ENCODE measurements at places on chromosomes 2 and 18.

DNA sequence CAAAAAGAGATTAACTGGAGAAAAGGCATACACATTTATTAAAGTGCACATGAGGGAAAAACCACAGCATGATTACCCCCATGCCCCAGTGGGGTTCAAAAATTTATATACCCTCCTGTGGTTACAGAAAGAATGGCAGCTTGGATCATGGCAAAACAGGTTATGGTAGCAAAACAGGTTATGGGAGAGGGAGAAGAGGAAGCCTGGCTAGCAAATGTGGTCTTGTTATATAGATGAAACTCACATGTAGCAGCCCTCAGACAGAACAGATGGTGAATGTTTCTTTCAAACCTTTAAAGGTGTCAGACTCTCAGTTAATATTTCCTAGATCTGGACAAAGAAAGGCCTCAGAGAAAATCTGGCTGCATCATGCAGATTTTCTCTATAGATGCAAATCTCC lies 178.2 kb upstream of the ZC3H15 start:
- no peak for DNase-seq

DNA sequence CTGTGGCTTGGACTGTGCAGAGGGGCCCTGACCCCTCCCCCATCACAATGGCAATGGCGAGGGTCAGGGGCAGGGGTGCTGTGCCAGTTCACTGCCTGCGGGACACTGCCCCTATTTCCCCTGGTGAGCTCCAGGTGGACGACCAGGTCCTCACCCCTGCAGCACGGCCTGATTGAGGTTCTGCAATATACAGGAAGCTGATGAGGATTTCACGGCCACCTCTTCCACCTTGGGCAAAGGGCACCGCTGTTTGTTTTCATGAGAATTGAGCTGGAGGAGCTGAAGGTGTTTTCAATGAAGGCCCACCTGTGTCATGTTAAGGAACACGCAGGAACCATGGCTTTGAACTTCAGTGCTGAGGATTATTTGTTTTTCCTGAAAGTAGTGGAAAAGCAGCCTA lies 96.3 kb downstream of the OSR1 start:
- no peak for DNase-seq

DNA sequence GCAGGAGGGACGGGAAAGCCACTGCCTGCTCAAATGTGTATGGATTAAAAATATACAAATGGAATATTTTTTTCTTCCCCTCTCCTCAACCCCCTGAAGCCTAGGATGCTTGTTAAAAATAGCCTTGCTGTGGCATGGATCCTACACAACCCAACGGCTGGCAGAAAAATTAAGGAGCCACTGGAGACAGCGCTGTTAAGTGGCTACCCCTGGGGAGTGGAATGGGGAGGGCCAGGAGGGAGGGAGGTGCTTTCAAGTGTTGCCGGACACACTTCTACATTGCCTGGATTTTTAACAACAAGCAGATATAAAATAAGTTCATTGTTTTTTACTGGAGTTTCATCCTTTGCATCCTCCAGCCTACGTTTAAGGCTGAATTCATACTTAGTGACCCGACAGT lies 66.6 kb downstream of the ZBTB7C start:
- DNase-seq = no peak

DNA sequence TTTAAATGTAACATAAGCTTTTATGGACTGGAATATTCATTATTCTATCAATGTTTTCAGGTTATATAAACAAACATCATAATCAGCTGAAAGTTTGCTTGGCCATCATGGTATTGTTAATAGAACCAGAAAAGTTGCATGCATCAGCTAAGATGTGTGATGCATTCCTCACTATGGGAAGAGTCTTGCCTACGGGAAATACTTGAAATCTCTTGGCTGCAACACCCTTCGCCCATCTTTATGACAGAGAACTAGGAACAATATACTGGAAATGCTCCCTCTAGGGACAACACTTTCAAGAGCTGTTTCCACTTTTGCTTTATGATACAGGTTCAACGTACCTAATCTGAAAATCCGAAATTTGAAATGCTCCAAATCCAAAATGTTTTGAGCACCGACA lies 1390.8 kb downstream of the DPP10 start:
- DNase-seq = no peak

GRCh38 chr2:164954954-164955701 lies at the start of gene SLC38A11:
SLC38A11 (minus strand) TSS chr2:164955525; CDS start chr2:164955247, 278 bp downstream.
- DNase-seq = no peak

DNA sequence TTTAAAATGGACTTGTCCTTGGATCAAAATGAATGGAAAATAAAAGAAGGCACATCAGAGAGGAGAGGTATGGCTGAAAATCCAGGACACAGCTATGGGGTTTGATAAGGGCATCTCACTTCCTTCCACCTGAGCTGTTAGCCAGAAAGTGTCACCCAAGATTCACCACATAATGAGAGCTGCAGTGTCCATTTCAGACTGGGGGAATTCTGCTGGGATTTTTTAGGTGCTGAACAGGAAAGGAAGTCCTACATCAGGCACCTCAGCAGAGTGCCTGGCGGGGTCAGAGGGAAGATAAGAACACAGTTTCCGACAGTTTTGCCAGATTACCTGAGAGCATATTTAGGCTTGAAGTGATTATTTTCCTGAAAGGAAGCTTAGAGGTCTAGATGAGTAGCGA lies 187.6 kb upstream of the HNMT start:
- DNase-seq = no peak

DNA sequence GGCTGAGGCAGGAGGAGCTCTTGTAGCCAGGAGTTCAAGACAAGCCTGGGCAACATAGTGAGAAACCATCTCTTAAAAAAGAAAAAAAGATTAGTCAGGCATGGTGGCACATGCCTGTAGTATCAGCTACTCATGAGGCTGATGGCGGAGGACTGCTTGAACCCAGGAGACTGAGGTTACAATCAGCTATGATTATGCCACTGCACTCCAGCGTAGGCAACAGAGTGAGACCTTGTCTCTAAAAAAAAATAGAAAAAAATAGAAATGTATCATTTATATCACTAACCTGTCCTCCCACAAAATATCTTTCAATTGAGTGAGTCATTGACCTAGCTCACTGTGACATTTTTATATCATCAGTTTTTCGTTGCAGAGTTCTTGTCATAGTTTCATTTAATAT lies 152.5 kb downstream of the DTNA start:
- DNase-seq = no peak

DNA sequence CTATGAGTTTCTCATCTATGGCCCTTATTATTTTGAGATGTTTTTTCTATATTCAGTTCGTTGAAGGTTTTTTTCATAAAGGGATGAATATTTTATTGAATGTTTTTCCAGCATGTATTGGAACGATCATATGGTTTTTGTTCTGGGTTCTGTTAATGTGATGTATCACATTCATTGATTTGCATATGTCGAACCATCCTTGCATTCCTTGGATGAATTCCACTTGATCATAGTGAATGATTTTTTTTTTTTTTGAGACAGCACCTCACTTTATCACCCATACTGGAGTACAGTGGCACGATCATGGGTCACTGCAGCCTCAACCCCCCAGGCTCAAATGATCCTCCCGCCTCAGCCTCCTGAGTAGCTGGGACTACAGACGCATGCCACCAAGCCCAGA lies 5.5 kb upstream of the NEMP2 start:
- no peak for DNase-seq

DNA sequence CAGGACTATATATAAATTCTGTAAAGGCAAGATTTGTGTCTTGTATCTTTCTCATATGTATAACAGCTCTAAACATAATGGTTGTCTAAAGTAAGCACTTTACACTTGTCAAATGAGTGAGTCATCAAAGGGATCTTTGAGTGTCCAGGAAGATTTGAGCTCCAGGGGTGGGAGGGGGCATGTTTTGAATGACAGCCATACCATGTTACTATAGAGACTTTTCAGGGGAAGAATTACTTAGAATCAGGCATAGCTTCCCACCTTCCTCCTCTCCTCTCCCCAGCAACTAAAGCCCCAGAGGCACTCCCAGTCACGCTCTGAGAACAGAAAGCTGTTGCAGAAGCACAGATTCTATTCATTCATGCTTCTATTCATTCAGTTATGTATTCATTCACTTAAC lies 65.8 kb upstream of the ALK start:
- no peak for DNase-seq

DNA sequence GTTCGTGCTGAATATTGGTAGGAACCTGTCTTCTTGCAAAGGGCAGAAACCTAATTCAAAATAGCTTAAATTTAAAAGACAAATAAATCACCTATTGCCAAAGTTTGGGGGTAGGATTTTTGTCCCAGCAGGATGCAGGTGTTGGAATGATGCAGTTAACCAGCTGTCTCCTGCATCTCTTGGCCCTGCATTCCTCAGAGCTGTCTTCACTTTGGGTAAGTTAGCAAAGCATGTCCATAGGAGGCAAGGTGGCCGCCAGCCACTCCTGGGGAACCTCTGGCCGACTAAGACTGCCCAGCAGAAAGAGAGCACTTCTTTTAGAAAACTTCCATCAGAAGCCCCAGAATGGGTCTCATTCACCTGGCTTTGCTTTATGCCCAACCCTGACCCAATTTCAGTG lies 20.5 kb upstream of the NYAP2 start:
- DNase-seq = no peak

- DNase-seq = no peak
Measured at GRCh38 chr2:214135966-214136365, 274.9 kb upstream of the VWC2L start.

DNA sequence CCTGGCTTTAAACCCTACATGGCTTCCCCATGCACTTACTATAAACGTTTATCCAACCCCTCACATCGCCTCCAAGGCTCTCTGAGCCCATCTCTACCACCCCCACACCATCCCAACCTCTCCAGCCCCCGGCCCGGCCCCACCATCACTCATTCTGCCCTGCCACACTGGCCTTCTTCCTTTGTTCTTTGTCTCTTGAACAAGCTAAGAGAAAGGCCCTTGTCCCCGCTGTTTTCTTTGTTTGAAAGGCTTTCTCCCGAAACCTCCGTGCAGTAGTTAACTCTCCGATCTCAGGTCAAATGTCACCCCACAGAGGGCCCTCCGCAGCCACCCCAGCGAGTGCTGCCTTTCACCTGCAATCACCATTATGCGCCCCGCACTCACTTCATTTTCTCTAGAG lies 100.4 kb downstream of the AFF3 start:
- DNase-seq = no peak

- DNase-seq = no peak
Measured at GRCh38 chr18:53797998-53798495, 426.4 kb downstream of the MBD2 start.

- DNase-seq = no peak
Measured at GRCh38 chr18:44773640-44774155, 93.0 kb downstream of the SETBP1 start.

- DNase-seq = no peak
Measured at GRCh38 chr2:861655-862354, 88.8 kb upstream of the SNTG2 start.

DNA sequence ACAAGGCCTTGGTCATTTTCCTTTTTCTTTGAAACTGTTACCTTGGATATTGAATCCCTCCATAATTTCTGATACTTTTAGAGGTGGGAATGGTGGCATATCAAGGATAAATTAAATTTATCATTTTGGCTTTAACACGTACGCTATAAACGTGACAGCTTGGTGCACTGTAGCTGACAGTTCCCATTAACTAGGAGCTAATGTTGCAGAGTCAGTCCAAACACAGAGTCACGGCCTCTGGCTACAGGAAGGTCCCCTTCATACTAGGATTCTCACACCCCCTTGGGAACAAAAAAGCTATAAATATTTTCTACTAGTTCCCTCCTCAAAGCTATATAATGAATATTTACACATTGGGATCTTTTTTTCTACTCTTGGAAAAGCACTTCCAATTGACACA lies 17.7 kb upstream of the ERBB4 start:
- DNase-seq = no peak

GRCh38 chr2:25041307-25041927 lies 459 bp upstream of the EFR3B start:
- peak; percentile 14 for DNase-seq

- DNase-seq = no peak
Measured at GRCh38 chr18:70732188-70732587, 443.3 kb downstream of the SOCS6 start.

DNA sequence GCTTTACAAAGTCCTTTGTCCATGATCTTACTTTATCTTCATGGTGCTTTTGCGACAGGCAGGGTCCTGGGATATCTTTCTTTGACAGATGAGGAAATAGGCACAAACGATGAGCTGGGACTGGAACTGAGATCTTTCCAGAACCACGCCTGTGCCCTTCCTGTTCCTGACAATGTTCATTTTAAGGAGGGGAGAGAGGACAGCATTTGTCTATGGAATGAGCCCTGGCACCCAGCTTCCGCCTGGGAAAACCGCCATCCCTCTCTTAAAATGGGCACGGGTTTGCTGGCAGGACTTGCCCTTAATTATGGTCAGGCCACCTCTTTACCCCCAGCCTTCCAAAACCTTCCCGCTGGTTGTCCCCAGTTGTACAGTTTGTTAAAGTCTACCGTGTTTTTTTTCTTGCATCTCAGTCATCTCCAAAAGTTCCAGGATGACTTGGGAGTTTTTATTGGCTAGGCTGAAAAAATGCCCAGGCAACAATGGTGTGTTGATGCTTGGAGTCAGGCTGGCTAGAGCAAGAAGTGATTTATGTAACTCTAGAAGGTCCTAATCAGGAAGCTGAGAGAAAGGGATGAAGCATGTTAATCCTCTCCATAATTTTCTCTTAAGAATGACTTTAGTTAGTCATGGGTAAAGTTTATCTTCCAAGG lies 264.9 kb upstream of the EPAS1 start:
- no peak for DNase-seq

- no peak for DNase-seq
Measured at GRCh38 chr2:152127628-152128027, 28.8 kb upstream of the CACNB4 start.

DNA sequence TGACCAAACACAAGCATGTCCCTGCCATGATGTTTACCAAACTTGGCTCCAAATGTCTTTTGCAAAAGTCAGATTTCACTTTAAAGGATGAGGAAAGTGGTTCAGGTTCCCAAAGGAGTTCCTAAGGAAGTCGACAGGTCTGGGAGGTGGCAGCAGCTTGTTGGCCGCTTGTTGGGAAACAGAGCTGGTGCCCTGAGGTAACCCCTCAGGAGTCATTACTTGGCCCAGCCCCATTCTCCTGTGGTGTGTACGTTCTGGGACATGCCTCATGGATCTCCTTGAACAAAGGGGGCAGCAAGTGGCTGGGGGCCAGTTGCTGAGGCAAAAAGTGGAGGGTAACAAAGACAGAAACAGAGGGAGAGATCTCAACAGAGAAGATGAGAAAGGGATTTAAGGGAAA lies 10.9 kb downstream of the TMBIM1 start:
- DNase-seq = no peak

- DNase-seq = no peak
Measured at GRCh38 chr2:182023235-182023634, 37.6 kb downstream of the PPP1R1C start.

DNA sequence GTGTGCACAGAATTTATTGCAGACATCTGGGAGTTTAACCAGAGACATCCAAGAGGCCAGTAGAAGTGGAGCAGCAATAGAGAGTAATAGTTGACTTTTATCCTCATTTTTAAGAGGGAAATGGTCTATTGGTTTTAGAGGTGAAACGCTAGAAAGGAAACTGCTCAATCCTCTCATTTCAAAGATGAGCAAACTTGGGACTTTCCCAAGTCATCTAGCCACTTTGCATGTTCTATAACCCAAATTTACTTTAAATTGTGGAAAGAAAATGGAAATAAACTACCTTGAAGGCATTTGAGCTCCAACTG lies 601.7 kb downstream of the ARHGAP15 start:
- no peak for DNase-seq

- no peak for DNase-seq
Measured at GRCh38 chr18:62372882-62373281, 47.8 kb downstream of the TNFRSF11A start.

Data from activated naive CD4-positive, alpha-beta T cell treated with Interleukin-2 at 50 U/mL for 16 hours (primary cell).